Natural killer cell treated with Interleukin-12 subunit alpha and Interleukin-12 subunit beta and Interleukin-15 and Interleukin-18, amount 100 ng/mL, for 72 hours (primary cell): ENCODE measurements at places on chromosomes 3 and 15.

GRCh38 chr3:88312256-88312655 lies 162.5 kb downstream of the C3orf38 start:
- no peak for DNase-seq

DNA sequence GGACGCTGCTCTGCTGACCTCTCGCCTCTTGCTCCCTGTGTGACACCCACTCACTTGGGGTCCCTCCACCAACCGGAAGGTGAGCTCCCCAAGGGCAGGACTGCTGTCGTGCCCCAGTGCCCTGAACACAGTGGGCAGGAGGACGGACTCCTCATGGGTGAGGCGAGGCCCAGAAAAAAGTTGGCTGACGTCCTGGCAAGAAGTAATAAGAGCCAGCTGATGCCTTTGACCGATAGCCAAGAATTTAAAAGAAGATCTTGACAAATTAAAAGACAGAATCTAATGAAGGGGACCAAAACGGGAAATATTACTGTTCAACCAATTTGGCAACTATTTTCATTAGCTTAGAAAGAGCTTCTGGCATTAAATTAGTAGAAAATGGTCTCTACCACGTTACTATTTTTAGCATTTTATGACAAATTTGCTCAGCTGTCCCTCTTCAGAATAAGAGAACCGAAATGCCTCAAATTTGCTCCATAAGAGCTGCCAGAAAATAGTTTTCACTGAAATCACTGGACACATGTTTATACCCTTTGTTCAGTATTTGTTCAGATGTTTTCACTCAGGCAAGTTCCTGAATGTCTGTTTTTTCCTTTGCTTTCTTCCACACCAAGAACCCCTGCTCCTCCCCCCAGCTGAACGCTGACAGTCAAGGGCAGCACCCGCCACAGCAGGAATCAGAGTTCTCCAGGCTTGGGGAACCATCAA lies 60.5 kb downstream of the XXYLT1 start:
- DNase-seq = no peak

GRCh38 chr3:7241584-7242302 lies 380.8 kb downstream of the GRM7 start:
- DNase-seq = no peak

- no peak for DNase-seq
These were observed 993 bp upstream of the GRAMD2A start for GRCh38 chr15:72198356-72199204.

DNA sequence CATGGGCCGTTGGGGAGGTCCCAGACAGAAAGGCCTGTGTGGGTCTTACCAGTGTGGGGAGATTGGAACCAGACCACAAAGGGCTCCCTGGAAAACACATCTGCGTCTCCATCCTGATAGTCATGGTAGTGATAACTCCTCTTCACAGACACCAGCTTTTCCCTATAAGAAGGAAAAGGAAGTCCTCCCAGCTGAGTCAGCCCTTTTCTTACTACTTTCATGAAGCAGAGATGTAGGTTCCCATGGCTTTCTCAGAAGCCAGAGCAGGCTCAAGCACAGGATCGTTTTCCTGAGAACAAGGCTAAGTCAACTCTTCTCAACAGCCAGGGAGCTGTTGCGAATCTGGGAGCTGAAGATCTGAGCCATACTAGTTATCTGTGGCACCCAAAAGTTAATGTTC lies 6.1 kb downstream of the DNASE1L3 start:
- DNase-seq = no peak

DNA sequence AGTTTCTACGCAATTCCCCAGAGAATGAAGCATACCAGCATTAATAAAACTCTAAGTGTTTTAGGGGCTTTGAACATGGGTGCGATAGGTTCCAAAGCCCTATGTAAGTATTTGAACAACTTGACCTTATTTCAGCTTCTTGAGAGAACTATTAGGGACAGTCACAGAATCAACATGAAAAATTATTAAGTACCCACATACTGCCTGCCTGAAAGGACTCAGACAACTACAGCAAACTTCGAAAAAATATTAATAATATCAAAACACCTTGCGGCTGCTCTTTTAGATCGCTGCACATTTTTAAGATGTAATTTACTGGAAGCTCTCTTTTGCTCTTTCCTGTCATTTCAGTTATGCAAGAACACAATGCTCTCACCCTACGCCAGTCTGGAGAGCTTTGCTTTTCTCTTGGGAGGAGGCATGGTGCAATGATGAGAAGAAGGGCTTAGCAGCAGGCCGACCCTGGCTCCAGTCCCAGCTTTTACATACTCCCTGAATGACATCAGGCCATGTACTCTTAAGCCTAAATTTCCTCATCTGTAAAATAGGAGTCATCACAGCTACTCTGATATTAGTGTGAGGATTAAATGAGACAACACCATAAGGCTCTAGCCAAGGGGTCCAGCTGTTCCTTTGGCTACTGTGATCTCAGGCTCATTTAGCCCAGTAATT lies 640.7 kb downstream of the FHIT start:
- DNase-seq = no peak

DNA sequence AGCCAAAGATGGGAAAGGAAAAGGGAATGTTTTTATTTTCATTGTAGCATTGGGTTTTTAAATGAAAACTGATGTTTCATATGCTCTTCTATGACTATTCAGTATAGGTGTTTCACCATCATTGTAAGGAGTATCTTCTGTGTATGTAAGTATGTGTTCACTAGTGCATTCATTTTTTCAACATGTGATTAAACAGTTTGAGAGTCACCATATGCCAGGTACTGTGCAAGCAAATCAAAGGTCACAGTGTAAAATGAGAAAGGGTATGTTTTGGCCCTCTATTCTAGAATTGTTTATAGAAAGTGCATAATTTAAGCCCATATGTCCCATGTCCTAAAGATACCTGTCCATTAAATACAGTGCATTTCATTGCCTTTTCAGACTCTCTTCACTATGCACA lies 207.2 kb downstream of the ZBTB20 start:
- no peak for DNase-seq

- no peak for DNase-seq
These were observed 1026.4 kb downstream of the ROBO2 start for GRCh38 chr3:78066287-78066686.

- no peak for DNase-seq
These were observed 97.1 kb downstream of the TMEM212 start for GRCh38 chr3:171940151-171940649.

DNA sequence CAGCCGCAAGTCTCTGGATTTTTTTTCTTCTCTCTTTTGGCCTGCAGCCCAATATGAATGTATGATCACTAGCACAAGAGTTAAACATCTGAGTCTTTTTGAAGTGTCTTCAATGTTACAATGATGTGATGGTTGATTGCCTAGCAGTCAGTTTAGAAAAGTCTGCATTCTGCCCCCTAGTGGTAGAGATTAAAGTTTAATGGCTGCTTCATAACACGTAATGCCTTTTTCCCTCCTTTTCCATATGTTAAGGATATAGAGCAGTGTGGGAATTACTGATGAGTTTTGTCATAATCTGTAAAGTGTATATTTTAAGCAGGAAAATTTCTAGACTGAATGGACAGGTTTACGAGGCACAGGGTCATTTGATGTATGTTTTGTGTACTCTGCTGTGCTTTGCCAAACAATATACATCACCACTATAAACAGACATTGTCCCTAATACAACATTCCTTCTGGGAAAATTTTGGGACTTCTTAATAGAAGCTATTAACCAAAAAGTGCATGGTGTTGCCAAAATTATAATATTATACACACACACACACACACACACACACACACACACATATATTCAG lies 1038.5 kb upstream of the NR2F2 start:
- no peak for DNase-seq

GRCh38 chr3:45119824-45120358 lies 26.3 kb downstream of the CDCP1 start:
- no peak for DNase-seq

DNA sequence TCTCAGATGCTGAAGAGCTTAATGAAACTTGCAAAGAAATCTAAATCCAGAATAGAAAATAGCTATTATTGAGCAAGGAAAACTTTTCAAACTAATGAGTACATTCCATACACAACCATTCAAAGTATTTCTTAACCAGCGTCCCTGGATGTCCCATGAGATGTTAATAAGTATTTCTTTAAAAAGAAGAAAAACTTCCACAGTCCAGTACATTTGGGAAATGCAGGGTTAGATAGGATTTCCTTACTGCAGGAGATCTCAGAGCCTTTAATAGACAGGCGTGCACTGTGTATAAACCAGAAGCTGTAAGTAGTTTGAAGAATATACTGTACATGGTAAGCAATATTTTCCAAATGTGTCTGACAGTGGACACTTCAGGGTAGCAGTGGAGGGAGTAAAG lies 29.6 kb upstream of the BHLHE40 start:
- no peak for DNase-seq

DNA sequence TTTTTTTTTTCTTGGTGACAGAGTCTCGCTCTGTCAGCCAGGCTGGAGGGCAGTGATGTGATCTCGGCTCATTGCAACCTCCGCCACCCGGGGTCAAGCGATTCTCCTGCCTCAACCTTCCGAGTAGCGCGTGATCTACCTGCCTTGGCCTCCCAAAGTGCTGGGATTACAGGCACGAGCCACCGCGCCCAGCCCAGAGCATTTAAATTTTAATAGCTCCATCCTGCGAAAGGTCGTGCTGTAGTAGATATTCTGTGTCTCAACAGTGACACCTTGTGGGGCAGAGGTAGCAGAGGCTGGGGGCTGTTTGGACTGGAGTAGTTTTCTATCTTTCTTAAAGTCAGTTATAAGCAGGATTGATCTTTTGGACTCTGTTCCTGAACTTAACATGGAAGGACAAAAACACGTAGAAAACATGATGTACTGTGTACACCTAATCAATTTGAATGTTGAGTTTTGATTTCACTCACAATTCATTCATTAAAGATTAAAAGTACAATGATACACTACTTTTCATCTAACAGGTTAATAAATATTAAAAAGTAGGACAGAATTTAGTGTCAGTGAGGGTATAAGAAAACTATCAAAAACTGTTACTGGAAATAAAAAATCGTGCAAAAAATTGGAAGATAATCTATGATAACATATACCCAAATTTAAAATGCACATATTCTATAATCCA lies 11.0 kb upstream of the PDCD6IP start:
- DNase-seq = peak; percentile 73

DNA sequence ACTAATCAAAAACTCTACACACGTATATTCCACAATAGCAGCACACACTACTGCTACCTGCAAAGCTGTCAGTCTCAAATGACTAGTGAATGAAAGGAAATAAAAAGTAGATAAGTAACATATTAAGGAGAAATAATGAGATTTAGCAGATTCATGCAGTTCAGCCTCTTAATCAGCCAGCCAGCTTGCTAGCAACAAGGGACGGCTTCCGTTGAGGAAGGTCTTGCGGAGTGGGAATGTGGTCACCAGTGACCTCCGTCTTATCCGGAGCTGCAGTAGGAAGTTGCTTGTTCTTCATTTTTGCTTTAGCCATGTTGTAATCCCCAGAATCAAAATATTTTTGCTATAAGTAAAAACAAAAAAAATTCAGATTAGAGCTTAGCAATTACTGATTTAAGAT lies 17.1 kb downstream of the ARPP19 start:
- DNase-seq = no peak

GRCh38 chr3:146498002-146498736 lies 28.8 kb upstream of the PLSCR2 start:
- DNase-seq = no peak

GRCh38 chr3:53103397-53104296 lies 26.6 kb downstream of the RFT1 start:
- DNase-seq = no peak

DNA sequence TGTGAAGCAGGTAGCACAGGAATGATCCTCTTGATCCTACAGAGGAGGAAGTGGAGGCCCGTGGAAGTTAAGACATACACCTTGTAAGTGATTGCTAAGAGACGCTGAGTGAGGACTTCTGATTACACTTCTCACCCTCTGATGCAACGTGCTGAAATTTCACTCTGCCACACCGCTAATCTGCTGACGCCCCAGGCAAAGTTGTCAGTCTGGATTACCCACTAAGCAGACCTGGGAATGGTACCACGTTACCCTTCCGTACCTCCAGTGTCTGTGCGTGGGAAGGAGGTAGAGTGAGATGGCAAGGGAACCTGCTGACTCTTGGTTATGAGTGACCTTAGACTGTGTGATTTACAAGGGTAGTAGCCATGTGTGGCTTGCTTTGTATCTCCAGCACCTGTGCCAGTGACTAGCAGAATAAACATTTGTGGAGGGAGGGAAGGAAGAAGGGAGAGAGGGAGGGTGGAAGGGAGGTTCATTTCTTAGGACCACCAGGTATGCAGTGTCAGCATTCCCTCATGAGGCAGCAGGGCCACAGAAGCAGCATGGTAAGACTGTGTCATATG lies 115.0 kb downstream of the ALDH1A2 start:
- no peak for DNase-seq

- DNase-seq = no peak
These were observed 31.6 kb downstream of the SLC24A1 start for GRCh38 chr15:65653341-65653740.

DNA sequence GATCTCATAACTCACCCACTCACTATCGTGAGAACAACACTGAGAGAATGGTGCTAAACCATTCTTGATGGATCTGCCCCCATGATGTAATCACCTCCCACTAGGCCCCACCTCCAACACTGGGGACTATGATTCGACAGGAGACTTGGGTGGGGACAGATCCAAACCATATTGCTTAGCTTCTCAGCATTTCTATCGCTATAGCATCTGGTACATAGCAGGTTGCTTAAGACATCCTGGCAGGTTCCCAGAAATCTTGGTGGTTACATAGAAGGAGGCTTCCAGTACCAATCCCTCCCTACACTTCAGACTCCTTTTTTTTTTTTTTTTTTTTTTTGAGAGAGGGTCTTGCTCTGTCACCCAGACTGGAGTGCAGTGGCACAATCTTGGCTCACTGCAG lies 487.8 kb downstream of the EDEM1 start:
- DNase-seq = no peak

DNA sequence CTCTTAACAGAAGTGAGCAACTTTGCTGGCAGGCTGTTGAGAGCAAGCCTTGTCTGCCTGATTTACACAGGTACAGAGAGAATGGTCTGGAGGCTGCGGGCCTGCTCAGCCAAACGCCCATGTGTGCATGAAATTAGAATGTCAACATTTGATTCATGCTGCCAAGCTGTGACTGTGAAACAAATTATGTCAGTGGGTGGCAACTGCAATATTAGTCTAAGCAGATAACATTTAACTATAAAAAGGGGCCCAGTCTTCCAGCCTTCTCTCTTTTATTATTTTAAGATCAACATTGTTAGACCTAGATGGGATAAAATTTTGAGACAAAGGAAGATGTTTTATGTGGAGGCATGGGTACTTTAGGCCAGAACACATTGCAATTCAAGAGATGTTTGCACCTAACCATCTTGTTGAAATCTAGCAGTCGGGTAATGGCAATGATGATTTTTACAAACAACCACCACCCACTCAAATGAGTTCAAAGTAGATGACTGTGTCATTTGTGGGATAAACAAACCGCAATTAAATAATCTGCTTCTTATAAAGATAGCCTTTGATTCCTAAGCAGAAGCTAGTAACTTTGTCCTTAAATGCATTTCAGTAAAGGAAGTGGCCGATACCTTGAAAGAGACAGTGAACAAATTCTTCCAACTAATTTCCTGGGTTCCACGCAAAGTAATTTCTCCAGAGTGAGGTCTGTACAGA lies 70.2 kb downstream of the FOXB1 start:
- no peak for DNase-seq

- DNase-seq = no peak
These were observed 35.8 kb downstream of the BTD start for GRCh38 chr3:15637131-15637951.

GRCh38 chr15:98699591-98700424 lies 51.5 kb downstream of the IGF1R start:
- DNase-seq = no peak

- DNase-seq = no peak
These were observed 1502.0 kb downstream of the SI start for GRCh38 chr3:163576314-163576713.
